Activated naive CD8-positive, alpha-beta T cell treated with anti-CD3 and anti-CD28 coated beads, Interleukin-2, amount 10 ng/mL, durations not matched to agents 7 days and 5 days (primary cell): ENCODE measurements at places on chromosomes 2 and 18. TPM values are rescaled to one million over a fixed set of nuclear protein-coding genes. Genes with fewer than 3 reads are reported as not detected.

DUSP2 gene
- total RNA-seq = 50.2 TPM

KCNF1 gene
- not detected for total RNA-seq

MC4R gene
- not detected for total RNA-seq

LRRC30 gene
- total RNA-seq = not detected

FMNL2 gene
- total RNA-seq = 0.37 TPM

MAP3K19 gene
- not detected for total RNA-seq

PTPN4 gene
- total RNA-seq = 109 TPM

AGBL5 gene
- total RNA-seq = 14.9 TPM

TPRKB gene
- total RNA-seq = 37.5 TPM

TLX2 gene
- 0.88 TPM for total RNA-seq
